ENCODE measurements at places on chromosomes 3 and 15.

GRCh38 chr3:110727056-110727455, 344.6 kb upstream of the NECTIN3 start:
- DNase-seq, result no peak

DNA sequence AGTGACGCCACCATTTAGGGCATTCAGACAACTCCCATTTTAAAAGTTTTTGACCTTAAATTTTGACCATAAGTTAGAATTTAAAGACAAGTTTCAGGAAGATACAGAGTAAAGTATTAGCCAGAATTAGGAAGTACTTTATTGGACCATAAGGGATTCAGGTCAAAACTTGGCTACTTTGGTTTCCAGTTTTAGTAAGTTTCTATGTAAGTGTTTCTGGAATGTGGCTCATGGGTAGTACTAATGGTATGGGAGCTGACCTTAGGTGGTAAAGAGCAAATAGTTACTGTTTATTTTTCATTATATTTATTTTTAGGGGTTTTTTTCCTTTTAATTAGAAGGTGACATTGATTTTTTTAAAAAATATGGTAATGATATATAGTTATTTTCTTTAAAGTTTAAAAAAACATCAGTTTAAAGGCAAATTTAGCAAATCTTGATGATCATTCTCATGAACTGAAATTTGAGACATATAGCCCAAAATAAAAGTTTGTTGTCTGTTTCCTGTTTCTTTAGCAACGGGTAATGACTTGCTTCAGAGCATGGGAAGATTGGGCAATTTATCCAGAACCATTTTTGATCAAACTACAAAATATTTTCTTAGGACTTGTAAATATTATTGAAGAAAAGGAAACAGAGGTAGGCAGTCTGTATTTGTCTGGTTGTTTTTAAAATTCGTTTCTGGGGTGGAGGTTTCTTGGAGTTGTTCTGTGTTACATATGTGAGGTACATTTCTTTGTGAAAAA, 34.3 kb downstream of the U2SURP start:
- DNase-seq, result no peak

DNA sequence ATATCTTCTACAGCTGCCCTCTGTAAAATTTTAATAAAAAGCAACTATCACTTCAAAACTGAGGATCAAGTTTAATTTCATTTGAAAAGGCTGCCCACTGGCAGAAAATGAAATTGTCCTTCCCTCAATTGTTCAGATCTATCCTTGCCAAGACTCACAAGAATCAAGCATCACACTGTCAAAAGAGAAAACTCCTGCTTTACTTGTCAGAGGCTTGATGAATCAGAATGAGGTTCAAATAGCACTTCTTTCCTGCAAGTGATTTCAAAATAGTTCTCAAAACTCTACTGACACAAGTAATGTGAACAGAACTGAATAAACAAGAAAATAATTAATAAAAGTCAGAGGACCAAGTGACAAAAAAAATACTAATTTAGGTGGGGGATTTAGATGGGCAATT, 70.6 kb downstream of the GOLIM4 start:
- DNase-seq, result no peak

DNA sequence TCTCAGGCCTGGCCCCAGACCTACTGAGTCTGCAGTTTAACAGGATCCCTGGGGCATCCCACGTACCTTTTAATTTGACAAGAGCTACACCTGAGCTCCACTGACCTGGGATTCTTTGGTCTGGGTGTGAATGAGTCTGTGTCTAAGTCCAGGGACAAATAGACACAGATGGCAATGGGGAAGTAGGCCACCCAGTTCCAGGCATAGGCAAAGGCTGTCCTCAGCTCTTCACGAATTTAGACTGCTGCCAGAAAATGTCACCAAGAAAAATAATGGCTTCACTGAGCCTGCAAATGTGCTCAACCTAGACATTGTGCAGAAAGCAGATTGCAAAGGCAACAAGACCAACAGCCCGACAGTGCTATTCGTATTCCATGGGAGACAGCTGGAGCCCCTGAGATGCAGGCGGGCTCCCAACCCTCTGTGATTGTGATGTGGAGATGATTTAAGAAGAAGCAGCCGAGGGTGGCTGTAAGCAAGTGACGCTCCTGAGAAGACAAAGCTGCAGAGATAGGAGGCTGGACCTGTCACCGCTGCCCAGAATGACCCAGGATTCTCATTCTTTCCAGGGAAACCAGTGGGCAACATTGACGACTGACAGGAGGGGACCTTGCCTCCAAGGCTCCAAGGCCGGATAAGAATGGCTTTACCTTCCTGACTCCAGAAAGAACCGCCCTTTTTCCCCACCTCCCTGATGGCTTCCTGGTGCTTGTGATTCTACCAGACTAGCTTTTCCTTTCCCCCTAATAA, 39.8 kb upstream of the IREB2 start:
- DNase-seq, result no peak

DNA sequence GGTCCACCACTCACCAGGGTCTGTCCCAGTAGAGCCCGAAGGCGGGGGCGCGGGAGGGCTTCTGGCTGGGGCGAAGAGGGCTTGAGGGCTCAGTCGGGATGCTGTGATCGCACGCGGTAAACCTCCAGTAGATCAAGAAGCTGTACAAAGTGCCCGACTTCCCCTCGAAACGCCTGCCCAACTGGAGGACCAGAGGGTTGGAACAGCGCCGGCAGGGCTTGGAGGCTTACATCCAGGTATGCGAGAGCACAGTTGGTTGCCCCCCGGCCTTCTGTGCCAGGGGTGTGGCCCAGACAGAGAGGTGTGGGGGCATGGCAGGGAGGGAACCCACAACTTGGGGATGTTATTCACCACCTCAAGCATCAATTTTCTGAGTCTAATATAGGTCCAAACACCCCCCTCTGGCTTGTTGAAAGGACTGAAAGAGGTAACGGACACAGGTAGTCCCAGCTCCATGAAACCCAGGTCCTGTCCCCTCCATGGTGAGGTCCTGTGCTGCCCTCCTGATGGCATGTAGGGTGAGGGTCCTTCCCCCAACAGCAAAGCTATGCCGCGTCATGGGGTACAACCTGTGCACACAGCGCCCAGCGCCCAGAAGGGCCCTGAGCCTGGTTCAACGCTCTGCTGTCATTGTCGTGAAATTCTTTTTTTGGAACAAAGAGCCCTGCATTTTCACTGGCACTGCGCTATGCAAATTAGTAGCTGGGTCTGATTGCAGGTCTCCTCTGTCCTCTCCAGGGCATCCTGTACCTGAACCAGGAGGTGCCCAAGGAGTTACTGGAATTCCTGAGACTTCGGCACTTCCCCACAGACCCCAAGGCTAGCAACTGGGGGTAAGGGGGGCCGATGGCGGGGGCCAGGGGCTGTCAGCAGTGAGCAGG, 1.2 kb downstream of the SNX22 start:
- DNase-seq, result no peak

DNA sequence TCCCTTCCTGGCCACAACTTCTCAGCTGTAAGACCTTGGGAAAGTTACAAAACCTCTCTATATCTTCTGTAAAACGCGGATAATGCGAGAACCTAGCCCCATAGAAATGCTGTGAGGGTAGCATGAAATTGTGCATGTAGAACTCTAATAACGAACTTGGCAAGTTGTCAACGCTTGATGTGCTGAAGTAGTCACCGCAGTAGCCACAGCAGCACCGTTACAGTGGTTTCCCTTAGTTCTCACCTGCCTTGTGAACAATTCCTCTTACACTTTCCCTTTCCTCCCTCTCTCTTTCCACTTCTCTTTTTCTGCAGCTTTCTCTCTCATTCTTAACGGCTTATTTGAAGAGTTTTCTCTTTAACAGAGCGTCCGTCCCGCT, 447 bp upstream of the SHQ1 start:
- no peak for DNase-seq

GRCh38 chr3:114223143-114223542, 14.2 kb downstream of the ZNF80 start:
- DNase-seq, result no peak

- DNase-seq, result no peak
Measured at GRCh38 chr3:120440001-120440703, 10.6 kb downstream of the FSTL1 start.

GRCh38 chr3:109631897-109632296, 294.6 kb upstream of the DPPA4 start:
- no peak for DNase-seq

DNA sequence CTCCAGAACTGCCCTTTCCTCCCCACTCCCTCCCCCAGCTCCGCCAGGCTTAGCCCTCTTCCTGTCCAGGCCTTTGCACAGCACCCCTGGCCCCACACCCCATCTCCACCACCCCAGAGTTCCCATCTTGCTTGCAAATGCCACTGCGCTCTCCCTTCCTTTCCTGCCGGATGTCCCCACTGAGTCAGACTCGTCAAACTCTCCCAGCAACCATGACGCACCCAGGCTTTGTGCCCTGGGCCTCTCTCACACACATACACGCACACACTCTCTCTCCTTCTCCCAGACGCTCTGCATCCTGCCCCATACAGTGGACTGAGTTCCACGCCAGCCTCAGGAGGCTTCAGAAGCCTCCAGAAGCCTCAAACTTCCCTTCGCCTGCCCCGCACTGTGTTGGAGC, 2.8 kb upstream of the CCDC9B start:
- DNase-seq, result peak; percentile 80

DNA sequence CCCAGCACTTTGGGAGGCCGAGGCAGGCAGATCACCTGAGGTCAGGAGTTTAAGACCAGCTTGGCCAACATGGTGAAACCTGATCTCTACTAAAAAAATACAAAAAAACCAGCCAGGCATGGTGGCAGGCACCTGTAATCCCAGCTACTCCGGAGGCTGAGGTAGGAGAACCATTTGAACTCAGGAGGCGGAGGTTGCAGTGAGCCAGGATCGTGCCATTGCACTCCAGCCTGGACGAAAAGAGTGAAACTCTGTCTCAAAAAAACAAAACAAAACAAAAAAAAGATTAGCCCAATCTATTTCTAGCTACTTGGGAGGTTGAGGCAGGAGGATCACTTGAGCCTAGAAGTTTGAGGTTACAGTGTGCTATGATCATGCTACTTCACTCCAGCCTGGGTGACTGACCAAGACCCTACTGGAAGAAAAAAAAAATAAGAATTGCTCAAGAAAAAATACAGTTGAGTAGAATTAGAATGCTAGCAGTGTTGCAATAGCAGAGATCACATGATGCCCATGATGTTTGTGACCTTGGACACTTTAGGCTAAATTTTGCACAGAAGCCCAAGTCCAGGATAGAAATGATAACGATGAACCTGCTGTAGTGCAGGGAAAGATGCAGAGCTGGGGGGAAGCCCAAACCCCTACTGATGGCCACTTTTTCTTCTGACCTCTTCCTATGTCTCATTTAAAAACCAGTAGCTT, 162.2 kb downstream of the LPP start:
- no peak for DNase-seq
